Stimulated activated CD4-positive, alpha-beta T cell treated with anti-CD3 and anti-CD28 coated beads, Interleukin-15, amount 100 ng/mL, for 48 hours (primary cell): ENCODE measurements at places on chromosomes 7 and 10.

GRCh38 chr10:113261161-113261560, 291.7 kb upstream of the HABP2 start:
- no peak for DNase-seq

GRCh38 chr7:96136600-96137239, 185.2 kb downstream of the SLC25A13 start:
- DNase-seq, result no peak

- DNase-seq, result no peak
Measured at GRCh38 chr10:6140141-6140841, 51.5 kb downstream of the RBM17 start.

GRCh38 chr10:33201971-33202370, 132.5 kb downstream of the NRP1 start:
- no peak for DNase-seq

GRCh38 chr10:78972160-78972946, 96.4 kb upstream of the ZMIZ1 start:
- DNase-seq, result no peak

DNA sequence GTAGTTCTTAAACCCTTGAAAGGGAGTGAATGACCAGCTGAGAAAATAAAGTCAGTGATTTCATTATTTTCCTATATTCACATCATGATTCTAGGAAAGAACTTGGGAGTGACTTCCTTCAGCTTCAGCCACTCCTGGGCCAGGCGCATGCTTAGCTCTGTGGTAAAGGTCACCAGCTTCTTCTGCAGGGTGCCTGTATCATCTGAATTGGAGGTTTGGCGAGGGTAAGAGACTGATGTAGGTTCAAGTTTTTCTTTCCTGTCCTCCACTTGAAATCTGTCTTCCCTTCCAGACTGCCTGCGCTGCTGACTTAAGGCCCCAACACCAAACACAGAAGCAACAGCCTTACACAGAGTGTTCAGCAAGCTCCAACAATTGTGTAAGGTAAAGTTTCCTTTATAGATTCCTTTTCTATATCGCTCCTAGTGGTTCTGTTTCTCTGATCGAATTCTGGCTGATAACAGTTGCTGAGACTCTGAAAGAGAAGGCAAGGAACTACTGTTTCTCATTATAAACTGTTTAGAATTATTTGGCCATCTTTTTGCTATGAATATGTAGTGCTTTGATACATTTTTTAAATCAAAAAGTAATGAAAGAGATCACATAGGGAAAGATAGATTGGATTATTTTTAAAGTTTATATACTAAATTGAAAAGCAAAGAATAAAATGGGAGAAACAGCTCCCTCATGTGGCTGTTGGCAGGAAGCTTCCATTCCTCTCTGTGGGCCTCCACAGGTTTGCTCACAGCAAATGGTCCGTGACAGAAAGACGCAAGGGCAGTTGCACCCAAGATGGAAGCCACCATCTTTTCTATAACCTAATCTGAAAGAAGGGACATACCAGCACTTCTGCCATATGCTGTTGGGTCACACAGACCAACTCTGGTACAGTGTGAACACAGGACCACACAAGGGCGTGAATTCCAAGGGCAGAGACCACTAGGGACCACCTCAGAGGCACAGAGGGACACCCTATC, 14.0 kb downstream of the GATAD1 start:
- no peak for DNase-seq

DNA sequence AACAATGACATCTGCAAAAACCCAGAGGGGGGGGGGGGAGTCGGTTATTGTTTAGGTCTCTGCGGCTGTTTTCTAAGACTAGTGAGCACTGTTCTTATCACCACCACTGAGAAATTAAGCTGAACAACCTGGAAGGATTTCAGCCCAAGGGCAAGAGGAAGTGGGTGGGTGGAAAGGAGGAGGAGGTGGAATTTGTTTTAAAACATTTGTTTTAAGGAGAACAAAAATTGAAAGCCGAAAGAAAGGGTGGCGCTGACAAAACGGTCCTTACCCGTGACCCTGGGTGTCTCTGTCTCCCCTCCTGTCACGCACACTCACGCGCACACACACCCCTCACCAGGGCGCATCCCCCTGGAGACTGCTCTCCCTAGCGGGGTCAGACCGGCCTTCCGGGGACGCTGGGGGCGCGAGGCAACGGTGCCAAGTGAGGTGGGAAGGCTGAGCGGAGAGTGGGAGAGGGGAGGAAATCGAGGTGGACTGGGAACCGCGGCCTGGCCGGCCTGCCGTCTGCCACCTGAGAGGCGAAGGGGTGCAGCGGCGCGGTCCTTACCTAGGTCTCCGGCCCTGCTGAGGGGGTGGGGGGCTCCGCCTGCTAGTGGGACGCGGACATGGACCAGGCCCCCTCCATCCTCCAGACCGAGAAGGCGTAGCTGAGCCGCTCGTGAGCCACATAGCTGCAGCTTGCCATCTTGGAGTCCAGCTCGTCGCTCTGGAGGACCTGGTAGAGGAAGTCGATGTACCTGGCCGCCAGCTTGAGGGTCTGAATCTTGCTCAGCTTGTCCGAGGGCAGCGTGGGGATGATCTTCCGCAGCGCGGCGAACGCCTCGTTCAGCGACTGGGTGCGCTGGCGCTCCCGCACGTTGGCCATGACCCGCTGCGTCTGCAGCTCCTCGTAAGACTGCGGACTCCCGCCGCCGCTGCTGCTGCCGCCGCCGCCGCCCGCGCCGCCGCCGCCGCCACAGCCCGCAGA, 1.0 kb downstream of the TWIST1 start:
- no peak for DNase-seq

DNA sequence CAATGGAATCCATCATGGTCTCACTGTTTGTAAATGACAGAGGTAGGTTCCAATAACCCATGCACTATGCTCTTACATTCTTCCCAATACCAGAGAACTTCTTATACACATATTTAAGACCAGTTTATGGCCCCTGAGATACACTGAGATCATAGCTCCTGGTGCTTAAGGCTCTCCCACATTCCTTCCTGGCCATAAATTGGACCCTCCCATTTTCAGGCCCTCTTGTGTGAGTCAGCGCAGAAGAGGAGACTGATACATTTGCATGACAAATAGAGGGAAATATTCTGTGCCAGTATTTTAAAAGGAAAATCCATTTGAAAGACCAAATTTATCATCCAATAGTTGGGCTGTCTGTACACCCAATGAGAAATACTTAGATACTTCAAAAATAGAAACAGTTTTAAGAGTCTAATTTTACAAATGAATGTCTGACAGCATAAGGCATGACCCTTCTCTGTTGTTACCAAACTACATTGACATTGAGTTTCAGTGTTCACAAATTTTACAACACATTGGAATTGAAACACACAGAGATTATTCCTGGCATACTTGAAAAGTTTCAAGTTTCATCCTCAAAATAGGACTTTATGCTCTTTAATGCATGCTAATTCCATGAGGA, 35.3 kb downstream of the SLC16A9 start:
- no peak for DNase-seq

GRCh38 chr7:142787034-142787768, 16.4 kb downstream of the PRSS2 start:
- DNase-seq, result no peak
